Fibroblast of skin of left biceps (primary cell): ENCODE measurements at places on chromosomes 5 and 9.

DNA sequence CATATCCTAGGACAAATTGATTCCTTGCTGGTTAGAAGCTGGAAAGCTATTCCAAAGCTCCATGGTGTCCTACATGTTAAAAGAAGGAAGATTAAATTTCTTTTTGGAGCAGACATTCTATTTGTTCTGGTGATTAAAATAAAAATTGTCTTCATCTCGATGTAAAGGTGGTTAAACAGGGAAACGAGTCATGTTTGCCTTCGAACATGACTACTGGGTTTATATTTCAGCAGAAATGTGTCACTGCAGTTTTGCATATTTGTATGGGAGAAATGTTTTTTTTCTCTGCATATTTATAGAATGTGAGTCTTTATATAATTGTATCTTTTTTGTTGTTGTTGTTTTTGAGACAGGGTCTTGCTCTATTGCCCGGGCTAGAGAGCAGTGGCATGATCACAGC, 36.4 kb downstream of the ADAMTS12 start:
- no peak for DNase-seq

DNA sequence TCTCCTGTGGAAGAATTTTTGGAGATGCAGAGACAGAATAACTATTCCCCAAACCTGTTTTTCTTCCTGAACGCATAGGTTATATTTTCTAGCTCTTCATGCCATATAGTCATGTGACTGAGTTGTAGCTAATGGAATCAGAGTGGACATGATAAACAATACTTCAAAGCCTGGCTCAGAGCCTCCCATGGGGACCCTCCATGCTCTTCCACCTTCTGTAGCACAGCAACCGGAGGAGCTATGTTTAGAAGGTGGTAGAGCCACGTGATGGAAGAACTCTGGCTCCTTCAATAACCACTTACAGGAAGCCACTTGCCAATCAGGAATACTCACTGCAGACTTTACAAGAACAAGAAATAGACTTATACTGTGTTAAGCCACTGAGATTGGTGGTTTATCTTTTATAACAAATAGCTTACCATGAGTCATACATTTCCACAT, 39.2 kb downstream of the NADK2 start:
- DNase-seq = no peak

DNA sequence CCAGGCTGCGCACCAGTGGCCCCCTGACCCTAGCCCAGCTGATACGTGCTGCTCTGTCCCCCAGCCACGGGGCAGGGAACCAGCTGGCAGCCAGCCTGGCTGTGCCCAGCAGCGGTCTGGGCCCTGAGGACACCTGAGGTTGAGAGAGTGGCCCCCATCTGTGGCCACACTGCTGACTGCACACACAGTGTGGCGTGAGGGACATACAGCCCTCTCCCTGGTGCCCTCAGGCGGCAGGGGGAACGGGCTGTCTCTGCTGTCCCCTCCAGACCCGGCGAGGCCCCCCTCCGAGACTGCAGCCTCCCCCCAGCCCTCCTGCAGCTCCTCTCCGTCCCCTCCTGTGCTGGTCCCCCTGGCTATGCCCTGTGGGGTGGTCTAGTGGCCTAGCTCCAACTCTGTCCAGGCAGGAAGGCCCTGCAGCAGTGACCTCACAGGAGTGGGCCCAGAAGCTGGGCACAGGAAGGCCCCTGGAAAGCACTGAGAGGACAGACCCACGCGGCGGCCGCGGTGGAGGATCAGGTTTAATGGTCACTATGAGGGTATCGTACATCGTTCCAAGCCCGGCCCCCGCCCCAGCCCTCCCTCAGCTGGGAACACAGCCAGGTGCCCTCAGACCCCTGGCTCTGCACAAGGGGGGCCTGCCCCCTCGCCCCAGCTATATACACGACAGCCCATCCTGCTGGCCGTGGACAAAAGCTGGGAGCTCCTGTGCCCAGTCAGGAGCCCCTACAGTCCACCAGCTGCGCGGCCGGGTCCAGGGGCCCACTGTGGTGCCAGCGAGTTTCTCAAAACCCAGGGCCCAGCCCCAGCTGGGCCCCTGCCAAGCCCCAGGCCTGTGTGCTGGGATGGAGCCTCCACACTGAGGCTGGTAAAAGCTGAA, 6.8 kb upstream of the ENTPD8 start:
- DNase-seq = no peak

DNA sequence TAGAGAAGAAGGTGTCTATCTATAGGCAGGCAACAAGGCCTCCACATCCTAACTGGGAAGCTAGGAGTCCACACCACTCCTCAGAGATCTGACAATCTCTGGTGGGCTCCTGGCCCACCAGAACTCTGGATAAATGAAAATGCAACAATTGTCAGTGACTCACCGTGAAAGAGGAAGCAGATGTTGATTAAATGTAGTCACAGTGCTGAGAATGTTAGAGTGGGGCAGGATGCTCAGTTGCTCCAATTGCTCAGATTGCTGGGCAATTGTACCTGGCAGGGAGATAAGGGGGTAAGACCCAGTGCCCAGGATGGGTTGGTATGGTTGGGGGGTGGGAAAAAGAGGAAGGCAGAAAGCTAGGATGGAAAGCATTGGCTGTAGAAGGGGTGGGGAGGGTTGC, 4.3 kb downstream of the CCL19 start:
- no peak for DNase-seq
